IPS DF 19.7 (cell line): ENCODE measurements at places on chromosomes 12 and 14.

DNA sequence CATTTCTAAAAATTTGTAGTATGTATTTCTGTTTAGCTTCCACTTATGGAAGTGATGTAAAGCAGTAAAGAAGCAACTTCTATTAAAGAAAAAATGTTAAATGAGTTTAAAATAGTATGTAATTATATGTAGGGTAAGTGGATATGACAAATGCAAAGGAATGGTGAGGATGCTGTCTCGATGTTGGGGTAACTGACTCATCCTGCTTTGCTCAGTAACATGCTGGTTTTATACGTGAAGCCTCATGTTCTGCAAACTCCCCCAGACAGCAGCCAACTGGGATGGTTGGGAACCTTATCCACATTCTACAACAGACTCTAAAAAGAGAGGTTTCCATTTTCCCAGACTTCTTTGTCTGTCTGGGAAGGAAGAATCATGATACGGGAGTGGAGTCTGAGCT, 1006.4 kb upstream of the TMEM132C start:
- DNase-seq, result no peak

GRCh38 chr12:20289520-20289919, 78.8 kb upstream of the PDE3A start:
- DNase-seq, result no peak

DNA sequence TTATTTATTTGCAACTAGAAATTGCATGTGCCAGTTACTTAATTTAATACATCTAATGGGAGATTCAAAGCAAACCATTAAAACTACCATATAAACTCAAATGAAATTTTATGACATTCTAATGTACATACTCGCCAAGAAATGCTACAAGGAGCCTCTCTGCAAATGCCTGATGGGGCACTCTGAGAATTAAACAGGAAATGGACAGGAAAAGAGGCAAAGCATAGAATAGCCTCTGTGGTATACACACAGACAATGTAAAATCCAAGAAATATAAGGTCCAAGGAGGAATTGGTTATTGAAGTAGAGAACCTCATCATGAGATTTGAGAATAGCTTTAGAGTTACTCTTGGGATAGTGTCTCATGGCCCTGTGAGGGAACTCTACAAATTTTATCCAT, 41.2 kb downstream of the RAB21 start:
- no peak for DNase-seq

- DNase-seq, result no peak
These were observed 75.3 kb downstream of the SRGAP1 start for GRCh38 chr12:63919756-63920155.

- DNase-seq, result no peak
These were observed 228.8 kb upstream of the RGS6 start for GRCh38 chr14:71703477-71703876.

GRCh38 chr14:56170877-56171422, 52.7 kb downstream of the PELI2 start:
- DNase-seq, result no peak

DNA sequence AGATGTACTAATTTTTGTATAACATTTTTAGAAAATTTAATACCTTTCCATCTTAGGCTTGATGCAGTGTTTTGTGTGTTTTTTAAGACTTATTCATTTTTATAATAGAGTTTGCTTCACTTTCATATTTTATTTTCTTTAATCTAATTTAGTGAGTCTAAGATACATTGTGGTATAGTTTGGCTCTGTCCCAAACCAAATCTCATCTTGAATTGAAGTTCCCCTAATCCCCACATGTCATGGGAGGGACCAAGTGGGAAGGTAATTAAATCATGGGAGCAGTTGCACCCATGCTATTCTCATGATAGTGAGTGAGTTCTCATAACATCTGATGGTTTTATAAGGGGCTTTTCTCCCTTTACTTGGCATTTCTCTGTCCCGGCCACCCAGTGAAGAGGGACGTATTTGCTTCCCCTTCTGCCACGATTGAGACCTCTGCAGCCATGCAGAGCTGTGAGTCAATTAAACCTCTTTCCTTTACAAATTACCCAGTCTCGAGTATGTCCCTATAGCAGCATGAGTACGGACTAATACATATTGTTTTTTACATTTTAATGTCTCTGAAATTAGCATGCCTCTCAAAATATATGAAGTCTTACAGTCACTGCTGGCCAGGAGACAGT, 34.9 kb downstream of the GABARAPL1 start:
- DNase-seq, result no peak

DNA sequence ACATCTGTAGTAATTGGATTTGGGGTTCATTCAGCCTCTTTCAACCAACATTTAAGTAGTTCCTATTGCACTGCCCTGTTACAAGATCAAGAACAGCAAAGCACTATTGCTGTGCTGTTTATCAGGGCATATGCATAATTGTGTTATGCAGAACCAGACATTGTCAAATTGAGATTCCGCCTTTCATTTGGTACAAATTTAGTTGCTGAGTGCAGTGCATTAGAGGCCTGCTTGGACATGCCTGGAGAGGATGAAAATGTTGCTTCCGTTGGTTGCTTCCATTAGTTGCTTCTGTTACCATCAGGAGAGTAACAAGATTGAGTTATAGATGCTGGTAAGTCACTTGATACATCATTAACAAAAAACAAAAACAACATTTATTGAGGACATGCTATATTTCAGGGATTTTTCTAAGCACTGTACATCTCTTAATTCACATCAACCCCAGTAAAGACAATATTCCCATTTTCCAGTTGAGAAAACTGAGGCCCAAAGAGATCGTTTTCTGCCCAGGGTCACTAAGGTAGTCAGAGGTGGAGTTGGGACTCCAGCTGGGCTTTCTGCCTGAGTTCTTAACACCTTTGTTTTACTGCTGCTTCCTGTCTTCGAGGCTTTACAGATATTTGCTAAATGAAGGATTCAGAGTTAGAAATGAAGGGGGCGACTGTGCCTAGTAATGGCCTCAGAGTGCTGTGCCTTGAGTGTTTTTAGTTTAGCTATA, 79.3 kb downstream of the PPP2R5C start:
- DNase-seq, result no peak

GRCh38 chr12:64587447-64587846, 22.8 kb upstream of the RASSF3 start:
- no peak for DNase-seq

DNA sequence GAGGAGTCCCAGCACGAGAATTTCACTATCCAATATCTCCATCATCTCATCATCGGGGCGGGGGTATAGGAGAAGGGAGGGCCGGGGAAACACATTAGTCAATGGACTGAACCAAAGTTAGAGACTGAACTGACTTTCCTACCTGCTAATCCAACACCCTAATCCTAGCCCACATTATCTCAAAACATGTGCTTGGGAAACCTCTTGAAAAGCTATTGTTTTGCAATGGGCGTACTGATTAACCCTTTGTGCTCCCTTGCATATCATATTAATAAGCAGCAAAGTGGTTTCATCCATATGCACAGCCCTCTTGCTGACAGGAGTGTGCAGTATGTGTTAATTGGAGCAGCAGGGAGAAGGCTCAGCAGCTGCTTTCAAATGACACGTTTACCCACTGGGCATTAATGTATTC, 125.7 kb upstream of the GRIP1 start:
- DNase-seq, result no peak

GRCh38 chr14:83638748-83639504, 1891.0 kb upstream of the FLRT2 start:
- DNase-seq, result no peak

- no peak for DNase-seq
These were observed 8.2 kb upstream of the FOXG1 start for GRCh38 chr14:28758253-28758884.

GRCh38 chr12:110338754-110339153, 57.7 kb downstream of the ATP2A2 start:
- no peak for DNase-seq

DNA sequence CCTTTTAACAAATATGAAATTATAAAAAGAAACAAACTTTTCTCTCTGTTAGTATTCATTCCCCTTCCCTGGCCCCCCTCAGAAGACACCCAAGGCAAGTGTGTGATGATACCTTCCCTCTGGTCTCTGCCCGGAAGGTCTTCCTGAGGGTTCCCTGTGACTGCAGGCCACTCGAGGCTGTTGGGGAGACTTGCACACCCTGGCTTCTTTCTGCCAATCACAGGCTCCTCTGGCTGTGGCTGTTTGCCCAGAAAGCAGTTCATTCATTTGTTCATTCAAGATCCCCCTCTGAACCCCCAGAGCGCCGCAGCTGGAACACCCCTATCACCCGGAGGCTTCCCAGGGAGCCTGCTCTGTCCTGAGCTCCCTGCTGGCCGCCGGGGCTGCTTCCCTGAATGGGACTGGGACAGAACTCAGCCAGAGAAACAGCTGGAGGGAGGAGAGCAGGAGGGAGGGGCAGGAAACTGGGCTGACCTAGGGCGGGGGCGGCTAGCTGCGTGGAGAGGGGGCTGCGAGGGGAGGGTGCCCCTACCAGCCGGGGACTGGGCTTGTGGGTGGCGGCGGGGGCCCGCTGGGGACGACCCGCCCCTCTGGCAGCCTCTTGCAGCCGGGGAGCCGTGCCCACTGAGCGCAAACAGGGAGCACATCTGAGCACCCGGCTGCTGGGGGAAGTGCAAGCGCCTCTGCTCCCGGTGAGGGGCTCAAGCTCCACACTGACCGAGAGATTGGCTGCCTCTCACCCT, at the start of gene CMKLR1:
CMKLR1 (minus strand) TSS at position 397 of the 743 bp plus-strand sequence. CDS start 45,720 bp downstream, outside the sequence.
- no peak for DNase-seq

DNA sequence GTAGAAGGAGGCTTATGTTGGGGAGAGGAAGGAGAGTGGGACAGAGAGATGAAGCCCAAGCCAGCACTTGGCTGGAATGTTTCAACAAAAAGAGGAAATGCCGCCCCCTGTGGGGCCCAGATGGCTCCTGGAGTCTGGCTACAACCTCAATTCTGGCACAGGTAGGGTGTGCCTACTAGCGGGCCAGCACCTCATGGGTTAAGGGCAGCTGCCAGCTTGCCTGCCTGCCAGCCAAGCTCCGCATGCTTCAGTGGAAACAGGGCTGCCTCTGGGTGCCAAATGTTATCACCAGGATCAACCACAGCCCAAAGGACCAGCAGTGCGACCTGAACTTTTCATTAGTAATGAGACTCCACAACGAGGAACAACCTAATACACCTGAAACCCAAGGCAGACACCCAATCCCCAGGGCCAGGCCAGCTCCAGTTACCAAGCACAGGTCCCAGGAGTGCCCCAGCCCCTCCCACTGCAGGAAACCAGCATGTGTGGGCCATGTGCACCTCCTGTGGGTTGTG, 11.3 kb downstream of the RAB15 start:
- DNase-seq, result peak; percentile 61

DNA sequence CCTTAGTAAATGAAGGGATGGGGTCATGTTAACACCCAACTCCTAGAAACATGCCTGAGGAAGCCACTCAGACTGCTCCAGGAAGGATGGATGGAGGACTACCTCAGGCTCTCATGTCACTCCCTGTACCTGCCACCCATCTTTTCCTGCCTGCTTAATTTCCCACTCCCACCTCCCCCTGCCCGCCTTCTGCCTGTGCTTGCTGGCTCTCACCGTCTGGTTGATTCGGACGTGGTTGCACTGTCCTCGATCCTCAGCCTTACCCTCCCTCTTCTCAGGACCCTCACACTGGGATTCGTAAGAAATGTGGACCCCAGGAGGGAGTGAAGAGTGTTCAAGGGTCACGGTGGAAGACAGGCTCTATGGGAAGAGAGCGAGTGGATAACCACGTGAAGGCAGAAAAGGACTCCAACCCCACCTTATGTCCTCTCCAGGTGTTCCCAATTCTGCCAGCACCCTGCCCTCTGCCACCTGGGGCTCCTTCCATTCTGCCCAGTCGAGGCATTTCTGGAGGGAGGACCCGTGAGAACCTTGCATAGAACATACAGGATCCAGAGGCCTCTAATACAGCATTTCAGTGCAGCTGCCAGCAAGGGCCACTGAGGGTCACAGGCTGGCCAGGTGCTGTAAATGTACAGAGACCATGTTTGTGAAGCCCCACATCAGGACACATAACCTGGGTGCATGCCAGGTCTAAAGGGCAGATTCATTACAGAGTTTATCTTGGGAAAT, 12.9 kb downstream of the ITGB7 start:
- DNase-seq, result no peak

GRCh38 chr12:104197264-104197663, 18.3 kb upstream of the TXNRD1 start:
- no peak for DNase-seq

GRCh38 chr12:92552412-92553108, 150.2 kb upstream of the PLEKHG7 start:
- DNase-seq, result no peak

GRCh38 chr14:59278111-59278510, 89.6 kb downstream of the DAAM1 start:
- no peak for DNase-seq

DNA sequence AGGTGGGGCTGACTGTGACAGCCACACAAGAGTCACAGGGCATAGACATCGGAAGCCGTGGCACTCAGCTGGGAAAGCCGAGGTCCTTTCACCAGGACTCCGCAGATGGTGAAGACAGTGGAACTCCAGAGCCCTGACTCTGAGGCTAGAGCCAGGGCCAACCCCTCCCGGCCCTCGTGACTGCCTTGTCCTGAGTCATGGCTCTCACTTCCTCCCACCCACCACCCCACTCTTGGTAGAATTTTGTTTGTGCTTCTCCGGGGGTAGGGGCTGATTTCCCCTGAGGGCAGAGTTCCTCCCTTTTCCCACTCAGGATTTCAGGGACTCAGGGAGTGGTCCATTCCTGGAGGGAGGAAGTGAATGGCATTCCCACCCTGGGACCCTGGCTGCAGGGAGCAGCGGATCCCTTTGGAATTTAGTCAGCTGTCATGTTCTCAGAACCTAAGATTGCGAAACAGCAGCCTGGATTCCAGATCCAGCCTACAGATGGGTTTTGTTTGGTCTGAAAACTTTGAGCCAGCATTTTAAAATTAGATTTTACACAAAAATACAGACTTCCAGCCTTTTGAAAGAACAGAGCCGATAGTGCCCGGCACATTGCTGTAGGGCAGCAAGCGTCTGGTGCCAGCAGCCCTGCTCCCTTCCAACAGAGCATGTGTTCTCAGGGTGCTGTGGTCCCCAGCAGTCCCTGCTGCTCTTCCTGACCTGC, 50.7 kb downstream of the TPCN1 start:
- DNase-seq, result no peak

DNA sequence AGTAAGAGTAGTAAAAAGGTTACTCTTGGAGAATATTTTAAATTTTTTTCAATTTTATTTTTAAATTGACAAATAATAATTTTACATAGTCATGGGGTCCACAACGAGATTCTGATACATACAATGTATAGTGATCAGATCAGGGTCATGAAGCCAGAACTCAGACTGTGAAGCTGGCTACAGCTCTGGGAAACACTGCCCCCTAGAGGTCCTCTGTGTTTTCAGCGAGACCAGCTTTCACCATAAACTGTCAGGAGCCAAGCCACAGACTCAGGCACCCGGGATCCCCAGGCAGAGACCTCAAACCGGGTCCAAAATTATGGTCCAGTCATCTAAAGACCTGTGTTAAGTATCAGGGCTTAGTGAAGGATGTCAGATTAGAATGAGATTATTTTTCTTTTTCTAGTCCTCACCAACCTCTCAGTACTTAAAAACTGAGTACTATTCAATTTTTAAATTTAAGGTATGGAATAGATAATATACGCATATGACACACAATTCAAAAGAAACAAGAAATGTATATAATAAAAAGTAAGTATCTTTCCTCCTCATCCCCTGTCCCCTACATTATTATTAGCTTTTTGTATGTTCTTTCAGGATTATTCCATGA, 397.1 kb downstream of the MDGA2 start:
- DNase-seq, result peak; percentile 45
